IPS-NIHi11 (cell line): ENCODE measurements at places on chromosomes 5 and 9.

DNA sequence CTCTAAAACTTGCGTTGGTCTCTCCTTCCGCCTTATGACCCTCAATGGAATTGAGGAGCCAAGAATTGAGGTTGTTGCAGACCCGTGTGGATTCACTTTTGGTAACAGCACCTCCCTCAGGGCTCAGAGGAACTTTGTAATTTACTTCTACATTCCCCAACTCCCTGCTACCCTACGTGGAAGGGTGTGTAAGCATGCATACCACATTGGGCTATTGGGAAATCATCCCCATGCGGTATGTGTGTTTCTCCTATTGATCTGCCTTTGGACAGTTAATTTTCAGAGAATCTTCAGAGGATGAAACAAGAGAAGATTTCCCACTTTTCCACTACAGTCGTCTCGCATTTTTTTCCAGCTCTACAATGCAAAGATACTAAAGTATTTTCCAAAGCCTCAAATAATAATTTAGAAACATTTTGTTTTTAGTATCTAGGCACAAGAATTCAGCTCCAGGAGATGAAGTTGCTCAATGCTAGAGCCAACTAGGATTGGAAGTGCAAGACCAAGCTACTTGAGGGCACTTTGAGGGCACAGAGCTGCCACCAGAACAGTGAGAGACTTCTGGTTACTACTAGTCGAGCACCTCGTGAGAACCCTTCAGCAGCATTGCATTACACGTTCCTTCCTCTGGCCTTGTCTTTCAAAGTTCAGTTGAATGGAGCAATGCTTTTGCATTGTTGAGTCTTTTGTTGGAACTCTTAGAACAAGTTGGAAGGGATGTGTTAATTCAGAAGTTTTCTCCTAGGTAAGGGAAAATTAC, 3.4 kb downstream of the C1QTNF3 start:
- no peak for DNase-seq

DNA sequence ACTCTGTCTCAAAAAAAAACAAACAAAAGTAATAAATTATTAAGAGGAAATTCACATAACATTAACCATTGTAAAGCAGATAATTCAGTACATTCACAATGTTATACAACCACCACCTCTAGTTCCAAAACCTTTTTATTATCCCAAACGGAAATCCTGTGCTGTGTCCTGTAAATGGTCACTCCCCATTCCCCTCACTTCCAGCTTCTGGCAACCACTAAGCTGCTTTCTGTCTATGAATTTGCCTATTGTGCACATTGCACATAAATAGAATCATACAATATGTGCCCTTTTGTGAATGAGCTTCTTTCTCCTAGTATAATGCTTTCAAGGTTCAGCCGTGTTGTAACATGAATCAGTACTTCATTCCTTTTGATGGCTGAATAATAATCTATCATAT, 20.8 kb downstream of the C9orf152 start:
- no peak for DNase-seq

GRCh38 chr5:1564824-1565736, 41.3 kb upstream of the LPCAT1 start:
- DNase-seq: no peak

DNA sequence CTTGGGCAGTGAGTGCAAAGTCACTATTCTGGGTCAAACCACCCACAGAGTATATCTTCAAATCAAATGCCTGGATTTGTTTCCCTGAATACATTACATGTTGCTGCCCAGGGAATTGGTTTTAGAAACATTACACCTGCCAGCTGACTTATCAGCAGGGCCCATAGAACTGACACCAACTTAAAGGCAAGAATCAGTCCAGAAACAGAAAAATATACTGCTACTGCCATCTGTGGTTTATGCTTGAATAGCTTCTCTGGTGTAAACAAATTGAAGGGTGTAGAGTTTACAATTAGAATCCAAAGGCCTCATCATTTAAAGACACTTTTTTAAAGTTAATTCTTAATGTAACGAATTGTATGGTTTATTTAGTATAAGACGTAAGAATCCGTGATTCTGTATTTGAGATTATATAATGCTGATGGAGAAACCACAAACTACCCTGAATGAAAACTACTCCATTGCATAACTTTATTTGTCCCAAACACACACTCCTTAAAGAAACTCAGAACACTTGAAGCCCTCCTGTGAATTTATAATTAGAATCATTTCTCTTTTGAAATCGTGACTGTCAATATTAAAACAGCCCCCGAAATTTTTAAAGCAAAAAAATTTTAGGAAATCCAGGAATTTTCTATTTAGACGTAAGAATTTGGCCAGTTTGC, 6.2 kb downstream of the NR6A1 start:
- no peak for DNase-seq

DNA sequence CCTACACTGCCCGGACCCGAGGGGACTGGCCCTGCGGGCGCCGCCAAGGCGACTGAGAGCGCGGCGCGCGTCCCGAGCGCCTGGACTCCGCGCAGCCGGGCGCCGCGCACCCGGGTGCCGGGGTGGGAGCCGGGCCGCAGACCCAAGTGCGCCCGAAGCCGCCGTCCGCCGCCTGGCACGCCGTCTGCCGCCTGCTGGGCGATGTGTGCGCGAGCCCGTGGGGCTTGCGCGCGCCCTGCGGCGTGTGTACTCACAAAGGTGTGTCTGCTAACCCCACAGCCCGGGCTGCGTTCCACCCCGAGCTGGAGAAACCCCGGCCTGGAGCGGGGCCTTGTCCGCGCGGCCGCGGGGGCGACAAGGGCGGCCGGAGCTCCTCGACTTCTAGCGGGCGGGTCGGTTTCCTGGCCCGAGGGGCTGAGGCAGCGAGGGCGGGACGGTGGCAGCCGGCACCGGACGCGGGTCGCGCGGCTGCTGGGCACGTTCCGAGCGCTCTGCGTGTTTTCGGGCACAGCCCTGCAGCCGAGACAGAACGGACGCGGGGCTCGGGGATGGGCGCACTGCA, 1.1 kb upstream of the ZSWIM6 start:
- peak; percentile 58 for DNase-seq
